Activated CD4-positive, alpha-beta T cell treated with anti-CD3 and anti-CD28 coated beads, Interleukin-2, amount 10 ng/mL, durations not matched to agents 7 days and 5 days (primary cell): ENCODE measurements at places on chromosomes 7 and 10. TPM values are rescaled to one million over a fixed set of nuclear protein-coding genes. Genes with fewer than 3 reads are reported as not detected.
A peak's percentile ranks its signal among the peaks of the same experiment; 100 is the strongest.

CYP2C9 gene
- total RNA-seq, result not detected

ITGB8 gene
- total RNA-seq, result not detected

DNA sequence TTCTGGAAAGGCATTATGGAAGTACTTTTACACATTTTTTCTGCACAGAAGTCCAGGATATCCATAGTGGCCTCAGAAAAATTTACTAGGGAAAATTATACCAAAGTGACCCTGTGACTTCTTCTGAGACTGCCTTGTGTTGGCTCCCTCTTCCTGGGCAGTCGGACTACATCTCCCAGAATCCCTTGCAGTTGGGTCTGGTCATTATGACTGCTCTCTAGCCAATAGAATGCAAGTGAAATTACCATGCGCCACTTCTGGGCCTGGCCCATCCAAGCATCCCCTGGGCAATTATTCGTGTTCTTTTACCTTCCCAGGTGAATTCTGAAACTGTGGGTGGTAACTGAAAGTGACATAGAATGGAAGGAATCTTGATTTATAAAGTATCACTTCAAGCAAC, 430.9 kb downstream of the ACTR3B start:
- no peak for DNase-seq
- no peaks in the 10 kb centered on the region for H3K27me3 ChIP-seq
- no peaks in the 10 kb centered on the region for H3K36me3 ChIP-seq
- no peak overlapping the region for H3K27ac ChIP-seq
- H3K4me1 ChIP-seq, result no peaks in the 10 kb centered on the region
- no peak overlapping the region for H3K4me3 ChIP-seq

DNA sequence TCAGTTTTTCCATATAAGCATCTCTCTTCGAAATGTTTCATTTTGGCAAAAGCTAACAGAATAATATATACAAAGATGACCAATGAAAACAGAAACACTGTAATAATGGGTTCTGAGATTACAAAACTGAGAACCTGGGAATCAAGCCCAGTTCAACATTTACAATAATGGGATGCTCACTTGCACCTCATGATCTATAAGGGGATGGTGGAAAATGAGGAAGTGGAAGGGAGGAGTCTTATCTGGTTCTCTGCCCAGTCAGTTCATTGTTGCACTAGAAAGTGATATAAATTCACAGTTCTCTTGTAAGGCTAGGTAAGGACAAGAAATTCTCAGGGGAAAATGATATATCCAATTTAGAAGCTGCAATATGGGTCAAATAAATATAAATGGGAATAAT, 31.7 kb upstream of the RHOBTB1 start:
- no peak overlapping the region for H3K4me3 ChIP-seq
- H3K4me1 ChIP-seq, result no peaks in the 10 kb centered on the region
- DNase-seq, result no peak

- H3K36me3 ChIP-seq, result no peaks in the 10 kb centered on the region
- no peak overlapping the region for H3K4me3 ChIP-seq
- H3K27ac ChIP-seq, result no peak overlapping the region
- DNase-seq, result no peak
Measured at GRCh38 chr10:65949526-65949925, 976.3 kb upstream of the LRRTM3 start.

- no peak for DNase-seq
- H3K4me1 ChIP-seq, result no peaks in the 10 kb centered on the region
- H3K36me3 ChIP-seq, result no peaks in the 10 kb centered on the region
- H3K27me3 ChIP-seq, result no peaks in the 10 kb centered on the region
Measured at GRCh38 chr10:34960983-34961382, 129.2 kb downstream of the CUL2 start.

GRCh38 chr7:147605323-147605722, 985.2 kb upstream of the C7orf33 start:
- H3K4me1 ChIP-seq, result no peaks in the 10 kb centered on the region
- no peak for DNase-seq
- no peak overlapping the region for H3K4me3 ChIP-seq
- H3K27me3 ChIP-seq, result no peaks in the 10 kb centered on the region
- no peak overlapping the region for H3K27ac ChIP-seq
- no peaks in the 10 kb centered on the region for H3K36me3 ChIP-seq

DNA sequence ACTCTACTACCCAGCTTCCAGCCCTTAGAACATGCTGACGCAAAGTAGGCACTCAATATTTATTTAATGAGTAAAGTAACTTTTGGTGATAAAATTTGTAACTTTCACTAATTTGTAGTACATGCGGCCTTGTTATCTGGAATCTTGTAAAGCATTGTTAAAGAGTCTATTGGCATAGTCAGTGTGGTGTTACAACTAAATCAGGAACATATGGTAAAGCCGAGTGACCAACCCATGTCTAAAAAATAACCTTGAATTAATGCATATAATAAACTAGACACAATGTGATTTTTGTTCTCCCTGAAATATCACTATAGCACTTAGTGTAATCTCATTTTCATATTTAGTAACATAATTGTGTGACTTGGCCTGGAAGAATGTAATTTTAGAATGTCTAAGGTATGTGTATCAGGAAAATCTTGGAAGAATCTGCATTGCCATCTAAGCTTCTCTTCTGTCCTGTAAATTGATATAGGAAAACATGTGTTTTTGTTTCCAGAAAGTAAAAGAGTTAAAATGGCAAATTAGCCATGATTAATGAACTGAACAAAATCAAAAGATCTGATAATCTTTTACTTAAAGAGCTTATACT, 256.7 kb upstream of the GNAI1 start:
- no peak for DNase-seq
- no peaks in the 10 kb centered on the region for H3K4me1 ChIP-seq
- H3K27me3 ChIP-seq, result no peaks in the 10 kb centered on the region
- no peak overlapping the region for H3K27ac ChIP-seq

DNA sequence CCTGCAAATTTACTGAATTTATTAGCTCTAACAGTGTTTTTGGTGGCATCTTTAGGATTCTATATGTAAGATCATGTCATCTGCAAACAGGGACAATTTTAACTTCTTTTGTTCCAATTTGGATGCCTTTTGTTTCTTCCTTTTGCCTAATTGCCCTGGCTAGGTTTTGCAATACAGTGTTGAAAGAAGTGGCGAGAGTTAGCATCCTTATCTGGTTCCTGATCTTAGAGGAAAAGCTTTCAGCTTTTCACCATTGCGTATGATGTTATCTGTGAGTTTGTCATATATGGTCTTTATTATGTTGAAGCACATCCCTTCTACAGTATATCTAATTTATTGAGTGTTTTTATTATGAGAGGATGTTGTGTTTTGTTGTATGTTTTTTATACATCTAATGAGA, 301.4 kb downstream of the PTPRN2 start:
- no peaks in the 10 kb centered on the region for H3K4me1 ChIP-seq
- H3K27me3 ChIP-seq, result no peaks in the 10 kb centered on the region
- H3K27ac ChIP-seq, result no peak overlapping the region
- no peak overlapping the region for H3K4me3 ChIP-seq
- H3K36me3 ChIP-seq, result no peaks in the 10 kb centered on the region

DNA sequence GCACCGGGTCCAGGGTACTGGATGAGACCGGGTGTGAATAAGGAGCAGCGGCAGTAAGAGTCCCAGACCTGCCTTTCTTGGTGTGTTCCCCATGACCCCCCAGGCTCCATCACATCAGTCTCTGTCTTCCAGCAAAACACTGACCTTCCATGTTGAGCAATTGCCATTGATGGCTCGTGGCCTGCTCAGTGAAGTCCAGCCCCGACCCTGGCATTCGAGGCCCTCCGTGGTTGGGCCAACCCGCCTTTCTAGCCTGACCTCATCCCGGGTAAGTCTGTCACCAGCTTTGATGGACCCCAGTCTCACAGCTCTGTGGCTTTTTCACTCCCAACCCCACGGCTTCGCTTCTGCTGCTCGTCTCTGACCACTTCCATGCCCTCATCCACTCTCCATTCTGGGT, 6.4 kb downstream of the MMP21 start:
- H3K4me1 ChIP-seq, result no peaks in the 10 kb centered on the region
- peaks cover 29% of the 10 kb centered on the region for H3K36me3 ChIP-seq
- H3K27ac ChIP-seq, result no peak overlapping the region
- no peak for DNase-seq
- H3K27me3 ChIP-seq, result no peaks in the 10 kb centered on the region

DNA sequence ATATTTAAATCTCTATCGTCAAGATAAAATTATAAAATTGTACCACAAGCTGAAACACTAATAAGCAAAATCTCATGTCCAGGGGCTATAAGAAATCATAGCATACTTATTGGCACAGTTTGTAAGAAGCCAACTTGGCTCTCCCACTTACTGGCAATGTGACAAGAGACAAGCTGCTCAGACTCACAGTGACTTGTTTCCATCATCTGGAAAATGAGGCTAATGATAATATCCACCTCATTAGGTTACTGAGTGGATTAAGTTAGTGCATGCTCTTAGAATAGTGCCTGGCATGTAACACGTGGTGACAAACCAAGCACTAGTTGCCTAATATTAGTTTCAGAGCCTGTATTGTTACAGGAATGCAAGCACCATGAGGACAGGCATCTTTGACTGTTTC, 234.4 kb downstream of the GLI3 start:
- H3K4me1 ChIP-seq, result no peaks in the 10 kb centered on the region
- no peaks in the 10 kb centered on the region for H3K36me3 ChIP-seq
- no peaks in the 10 kb centered on the region for H3K27me3 ChIP-seq
- DNase-seq, result no peak
- no peak overlapping the region for H3K4me3 ChIP-seq
- no peak overlapping the region for H3K27ac ChIP-seq

GRCh38 chr10:91796331-91797047, 1.7 kb upstream of the TNKS2 start:
- peaks cover 22% of the 10 kb centered on the region for H3K36me3 ChIP-seq
- H3K27me3 ChIP-seq, result no peaks in the 10 kb centered on the region
- peaks cover 42% of the 10 kb centered on the region for H3K4me1 ChIP-seq
- peak; percentile 68 for DNase-seq
